ENCODE measurements at places on chromosomes 1 and 21. TPM values are rescaled to one million over a fixed set of nuclear protein-coding genes. Genes with fewer than 3 reads are reported as not detected.
A peak's percentile ranks its signal among the peaks of the same experiment; 100 is the strongest.

DNA sequence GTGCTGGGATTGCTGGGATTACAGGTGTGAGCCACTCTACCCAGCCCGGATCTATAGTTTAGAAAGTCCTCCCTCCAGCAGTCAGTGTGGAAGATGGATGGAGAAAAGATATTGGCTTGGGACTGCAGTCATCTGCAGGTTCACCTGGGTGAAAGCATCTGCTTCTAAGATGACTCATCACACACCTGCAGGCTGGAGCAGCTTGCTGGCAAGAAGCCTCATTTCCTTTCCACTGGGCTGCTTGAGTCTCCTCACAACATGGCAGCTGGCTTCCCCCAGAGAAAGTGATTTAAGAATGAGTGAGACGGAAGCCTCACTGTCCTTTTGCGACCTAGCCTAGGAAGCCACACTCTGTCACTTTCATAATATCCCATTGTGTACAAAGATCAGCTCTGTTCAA lies 50.0 kb downstream of the FOXO6 start:
- DNase-seq = no peak

- DNase-seq = no peak
Measured at GRCh38 chr1:204887846-204888245, 17.2 kb downstream of the NFASC start.

- peak; percentile 65 for DNase-seq
Measured at GRCh38 chr1:11654137-11654938, at the start of the genes FBXO2 and FBXO44. Gene FBXO2 (minus strand): TSS chr1:11654429. CDS start chr1:11654340, 89 bp downstream. Gene FBXO44 (plus strand): TSS chr1:11654877. CDS start chr1:11655836, 959 bp downstream.

The ADAMTS4 gene
- 0.36 TPM for polyA plus RNA-seq

GRCh38 chr1:180269645-180270529 lies 39.8 kb downstream of the LHX4 start:
- peak; percentile 10 for DNase-seq

DNA sequence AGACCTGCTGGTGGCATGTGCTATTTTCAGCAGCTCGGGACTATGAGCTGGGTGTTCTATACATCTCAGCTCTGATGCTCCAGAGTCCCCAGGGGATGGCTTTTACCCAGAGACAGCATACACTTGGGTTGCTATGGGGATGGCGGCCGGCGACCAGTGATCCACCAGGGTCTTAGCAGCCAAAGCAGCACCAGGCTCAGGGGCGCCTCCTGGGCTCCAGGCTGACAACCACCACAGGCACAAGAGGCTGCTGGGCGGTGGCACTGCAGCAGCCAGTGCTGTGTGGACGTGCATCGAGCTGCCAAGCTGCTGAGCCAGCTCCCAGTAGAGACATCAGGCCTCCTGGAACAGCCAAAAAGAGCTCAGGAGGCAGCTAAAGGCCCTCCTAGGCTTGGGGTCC lies 37.6 kb upstream of the CLSTN1 start:
- DNase-seq = no peak

- DNase-seq = peak; percentile 71
Measured at GRCh38 chr1:213122514-213122929, 71.5 kb downstream of the RPS6KC1 start.

The OR2L3 gene
- not detected for polyA plus RNA-seq

GRCh38 chr1:175409938-175410337 lies 217.4 kb upstream of the KIAA0040 start:
- no peak for DNase-seq

DNA sequence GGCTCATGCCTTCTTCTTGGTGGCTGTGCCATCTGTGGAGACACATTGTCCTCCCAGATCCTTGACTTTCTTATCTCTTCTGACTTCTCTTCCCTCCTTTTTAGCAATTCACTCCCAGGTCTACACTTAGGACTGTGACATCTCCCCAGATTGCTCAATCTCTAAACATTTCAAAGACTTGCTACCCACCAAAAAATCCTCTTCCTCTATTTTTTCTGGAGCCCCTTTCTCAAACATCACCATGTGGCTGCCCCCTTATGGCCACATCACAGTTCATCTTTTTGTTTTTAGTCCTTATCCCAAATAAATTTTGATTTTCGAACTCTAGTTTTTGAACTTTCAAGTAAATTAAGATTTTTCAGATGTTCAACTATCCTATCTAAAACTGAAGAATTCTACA lies 148.6 kb upstream of the HOOK1 start:
- DNase-seq = no peak

The ZMYND12 gene
- 1.4 TPM for polyA plus RNA-seq

GRCh38 chr1:23756676-23757075 lies 13.4 kb downstream of the ELOA start:
- no peak for DNase-seq
